Activated naive CD4-positive, alpha-beta T cell (primary cell): ENCODE measurements at places on chromosomes 16 and 17.

- no peak for DNase-seq
These were observed 62.6 kb downstream of the KSR1 start for GRCh38 chr17:27518545-27519521.

GRCh38 chr17:28871056-28871579, 16.3 kb downstream of the ERAL1 start:
- peak; percentile 19 for DNase-seq

DNA sequence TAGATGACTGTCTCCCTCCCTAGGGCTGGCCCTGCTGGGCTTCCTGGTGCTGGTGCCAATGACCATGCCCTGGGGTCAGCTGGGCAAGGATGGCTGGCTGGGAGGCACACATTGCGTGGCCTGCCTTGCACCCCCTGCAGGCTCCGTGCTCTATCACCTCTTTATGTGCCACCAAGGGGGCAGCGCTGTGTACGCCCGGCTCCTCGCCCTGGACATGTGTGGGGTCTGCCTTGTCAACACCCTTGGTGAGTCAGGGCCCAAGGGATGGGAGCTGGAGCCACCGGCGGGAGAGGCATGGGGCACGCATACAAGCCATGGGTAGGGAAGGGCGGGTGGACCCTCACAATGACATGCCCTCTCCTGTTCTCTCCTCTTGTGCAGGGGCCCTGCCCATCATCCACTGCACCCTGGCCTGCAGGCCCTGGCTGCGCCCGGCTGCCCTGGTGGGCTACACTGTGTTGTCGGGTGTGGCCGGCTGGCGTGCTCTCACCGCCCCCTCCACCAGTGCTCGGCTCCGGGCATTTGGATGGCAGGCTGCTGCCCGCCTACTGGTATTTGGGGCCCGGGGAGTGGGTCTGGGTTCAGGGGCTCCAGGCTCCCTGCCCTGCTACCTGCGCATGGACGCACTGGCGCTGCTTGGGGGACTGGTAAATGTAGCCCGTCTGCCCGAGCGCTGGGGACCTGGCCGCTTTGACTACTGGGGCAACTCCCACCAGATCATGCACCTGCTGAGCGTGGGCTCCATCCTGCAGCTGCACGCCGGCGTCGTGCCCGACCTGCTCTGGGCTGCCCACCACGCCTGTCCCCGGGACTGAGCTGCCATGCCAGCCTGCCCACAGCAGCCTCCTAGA, 2.2 kb downstream of the PAQR4 start:
- DNase-seq, result no peak

GRCh38 chr17:58974354-58974753, 132.3 kb downstream of the TRIM37 start:
- DNase-seq, result no peak

- no peak for DNase-seq
These were observed 42.8 kb downstream of the PHKB start for GRCh38 chr16:47503936-47504335.

DNA sequence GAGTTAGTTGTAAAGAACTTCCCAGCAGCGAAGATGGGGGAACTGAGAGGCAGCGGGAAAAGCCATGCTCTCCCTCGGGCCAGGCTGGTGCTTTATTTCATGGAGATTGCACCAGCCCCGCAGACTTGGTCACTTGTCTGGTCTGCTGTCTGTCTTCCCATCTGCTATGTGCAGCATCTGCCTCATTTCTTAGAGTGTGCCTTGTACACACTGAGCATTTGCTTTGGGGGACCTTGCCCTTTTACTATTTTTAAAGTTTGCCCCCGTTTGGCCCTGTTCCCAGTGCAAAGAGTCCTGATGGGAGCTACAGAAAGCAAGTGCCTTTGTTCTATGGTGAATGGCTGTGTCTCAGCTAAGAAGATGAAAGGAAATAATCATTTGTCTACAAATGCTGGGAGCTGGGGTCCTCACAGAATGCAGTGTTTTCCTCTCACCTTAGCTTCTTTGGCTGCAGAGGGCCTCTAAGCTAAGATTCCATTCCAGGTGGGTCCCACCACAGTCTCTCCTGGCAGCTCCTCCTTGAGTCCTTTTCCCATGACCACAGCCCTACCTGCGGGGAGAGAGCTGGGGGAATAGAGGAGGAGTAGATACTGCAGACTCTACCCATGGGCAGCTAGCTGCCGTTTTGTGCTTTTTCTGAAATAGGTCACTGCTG, 25.1 kb upstream of the CNOT1 start:
- DNase-seq, result no peak

DNA sequence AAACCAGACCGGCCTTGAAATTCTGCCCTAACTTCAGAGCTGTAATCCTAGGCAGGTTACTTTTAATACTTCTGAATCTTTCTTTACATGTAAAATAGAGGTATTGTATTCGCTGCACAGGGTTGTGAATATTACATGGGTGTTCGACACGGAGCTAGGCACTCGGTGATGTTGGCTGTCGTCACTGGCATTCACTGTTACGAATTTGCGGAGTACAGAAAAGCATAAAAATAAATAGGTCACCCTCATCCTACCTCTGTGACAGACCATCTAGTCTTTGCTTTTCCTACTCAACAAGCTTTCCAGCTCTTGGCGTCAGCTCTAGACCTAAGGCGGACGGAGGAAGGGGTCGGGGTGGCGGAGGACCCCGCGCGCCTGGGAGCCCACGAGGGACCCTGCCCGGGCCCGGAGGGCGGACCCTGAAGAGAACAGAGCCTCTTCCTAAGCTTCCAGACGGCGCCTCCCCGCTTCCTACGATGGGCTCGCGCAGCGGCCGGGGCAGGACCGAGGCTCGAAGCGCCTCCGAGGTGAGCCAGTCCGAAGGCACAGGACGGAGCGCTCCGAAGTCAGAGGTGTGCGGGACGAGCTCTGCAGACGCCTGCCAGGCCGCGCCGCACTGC, 879 bp upstream of the SPG7 start:
- DNase-seq, result no peak

GRCh38 chr17:81636505-81637288, at the start of the genes NPLOC4 and TSPAN10:
TSS of gene NPLOC4 (minus strand) at chr17:81637112. CDS start at chr17:81636930, 182 bp downstream.
TSS of gene TSPAN10 (plus strand) at chr17:81637196. CDS start at chr17:81642413, 5,217 bp downstream.
- DNase-seq, result peak; percentile 47

DNA sequence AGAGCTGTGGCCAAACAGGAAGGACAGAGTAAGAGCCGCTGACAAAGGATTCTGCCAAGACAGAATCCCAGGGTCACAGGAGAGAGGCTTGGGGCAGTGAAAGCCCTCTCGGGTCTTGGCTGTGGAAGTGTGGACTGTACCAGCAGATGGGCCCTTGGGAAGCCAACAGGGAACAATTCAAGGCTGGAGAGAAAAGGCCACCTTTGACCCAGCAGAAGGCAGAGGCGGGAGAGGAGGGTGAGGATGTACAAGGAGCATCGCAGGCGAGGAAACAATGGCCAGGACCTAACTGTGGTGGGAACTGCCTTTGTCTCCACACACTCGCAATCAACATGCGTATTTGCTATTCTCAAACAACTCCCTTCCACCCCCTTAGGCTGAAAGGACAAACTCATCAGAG, 15.7 kb downstream of the CARHSP1 start:
- no peak for DNase-seq

DNA sequence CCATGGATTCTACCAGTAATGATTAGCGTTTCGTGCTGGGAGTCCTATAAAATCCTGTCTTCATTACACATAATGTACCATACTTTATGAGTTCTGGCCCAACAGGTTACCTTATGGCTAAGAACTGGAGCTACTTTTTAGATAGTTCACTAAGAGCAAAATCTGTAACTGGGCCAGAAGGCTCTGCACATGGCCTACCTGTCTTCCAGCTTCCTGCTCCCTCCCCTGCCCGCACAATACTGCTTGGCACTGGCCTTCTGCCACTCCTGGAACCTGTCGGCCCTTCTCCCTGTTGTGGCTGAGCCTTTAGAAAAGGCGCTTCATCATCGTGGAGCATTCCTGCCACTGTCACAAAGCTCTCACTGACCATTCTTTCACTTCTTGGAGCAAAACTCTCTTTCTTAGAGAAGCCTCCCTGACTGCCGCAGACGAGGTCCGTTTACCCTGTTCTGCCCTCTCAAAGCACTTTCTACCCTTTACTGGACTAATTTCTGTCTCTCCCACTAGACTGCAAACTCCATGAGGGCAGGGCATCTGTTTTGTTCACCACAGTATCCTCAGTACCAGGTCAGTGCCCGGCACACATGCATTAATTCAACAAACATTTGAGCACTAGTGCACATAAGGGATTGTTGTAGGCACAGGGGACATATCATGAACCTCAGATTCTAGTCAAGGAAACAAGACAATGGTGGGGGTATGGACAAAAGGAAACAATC, 116.5 kb downstream of the PARN start:
- no peak for DNase-seq

GRCh38 chr16:2925951-2926649, 14.4 kb downstream of the FLYWCH1 start:
- DNase-seq, result no peak

- no peak for DNase-seq
These were observed 302.7 kb downstream of the MAF start for GRCh38 chr16:79297805-79298204.

- DNase-seq, result no peak
These were observed 331.4 kb downstream of the GRIN2A start for GRCh38 chr16:9850817-9851216.
